ENCODE measurements at places on chromosomes 1 and 21.

DNA sequence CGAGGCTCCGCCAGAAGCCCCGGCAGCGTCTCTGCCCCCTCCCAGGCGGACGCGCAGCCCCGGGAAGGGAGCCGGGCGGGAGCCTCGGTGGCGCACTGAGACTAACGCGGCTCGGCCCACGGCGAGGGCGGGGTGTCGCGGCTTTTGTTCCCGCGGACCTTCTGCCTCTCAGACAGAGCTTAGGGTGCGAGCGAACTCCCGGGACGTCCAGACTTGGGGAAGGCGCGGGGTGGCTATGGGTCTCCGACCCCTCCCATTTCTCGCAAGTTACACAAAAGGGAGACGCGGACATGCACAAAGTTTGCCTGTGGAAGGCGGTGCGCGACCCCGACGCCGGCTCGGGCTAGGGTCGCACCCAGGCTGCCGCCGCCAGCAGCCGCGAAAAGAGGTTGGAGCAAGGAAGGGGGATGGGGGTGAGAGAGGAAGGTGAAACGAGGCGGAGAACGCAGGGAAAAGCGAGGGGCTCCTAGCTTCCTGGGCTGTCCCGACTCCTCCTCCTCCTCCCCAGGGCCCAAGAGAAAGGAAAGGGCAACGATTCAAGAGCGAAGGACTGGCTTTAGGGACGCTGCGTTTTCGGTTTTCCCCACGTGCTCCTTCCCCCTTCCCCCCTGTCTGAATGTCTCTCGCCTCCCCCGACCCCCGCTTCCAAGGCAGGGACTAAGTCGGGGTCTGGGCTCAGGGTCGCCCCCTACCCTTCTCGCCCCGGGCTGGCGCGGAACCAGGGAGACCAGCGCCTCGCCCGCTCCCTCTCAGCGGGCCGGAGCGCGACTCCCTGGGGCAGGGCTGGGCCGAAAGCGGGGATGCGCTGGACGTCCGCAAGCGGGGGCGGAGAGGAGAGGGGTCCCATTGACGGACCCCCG lies 729 bp downstream of the APP start:
- DNase-seq: no peak

- no peak for DNase-seq
Observed at GRCh38 chr1:172360511-172360910, 60.0 kb upstream of the C1orf105 start.

GRCh38 chr1:230494514-230494913 lies 68.4 kb upstream of the PGBD5 start:
- no peak for DNase-seq

- DNase-seq: no peak
Observed at GRCh38 chr1:209107535-209107934, 476.0 kb upstream of the CAMK1G start.

GRCh38 chr21:38712664-38713063 lies 93.1 kb upstream of the ETS2 start:
- DNase-seq: no peak

DNA sequence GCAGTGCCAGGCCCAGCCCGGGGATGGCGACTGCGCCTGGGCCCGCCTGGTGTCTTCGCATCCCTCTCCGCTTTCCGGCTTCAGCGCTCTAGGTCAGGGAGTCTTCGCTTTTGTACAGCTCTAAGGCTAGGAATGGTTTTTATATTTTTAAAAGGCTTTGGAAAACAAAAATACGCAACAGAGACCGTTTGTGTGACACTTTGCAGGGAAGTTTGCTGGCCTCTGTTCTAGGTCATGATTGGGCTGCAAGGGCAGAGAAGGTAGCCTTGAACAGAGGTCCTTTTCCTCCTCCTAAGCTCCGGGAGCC lies 719 bp downstream of the SOD1 start:
- DNase-seq: no peak

DNA sequence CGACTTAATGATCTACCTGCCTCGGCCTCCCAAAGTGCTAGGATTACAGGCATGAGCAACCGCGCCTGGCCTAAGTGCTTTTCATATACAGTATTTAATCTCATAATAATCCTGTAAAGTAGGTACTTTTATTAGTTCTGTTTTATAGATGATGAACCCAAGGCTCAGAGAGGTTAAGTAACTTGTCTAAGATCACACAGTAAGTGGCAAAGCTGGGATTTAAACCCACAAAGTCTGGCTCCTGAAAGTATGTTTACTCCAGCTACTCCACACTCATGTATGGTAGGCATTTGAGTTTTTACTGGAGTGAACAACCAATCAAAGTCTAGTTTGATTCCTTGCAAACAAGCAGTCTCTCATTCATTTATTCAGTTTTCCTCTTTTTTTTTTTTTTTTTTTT lies 2.3 kb downstream of the DFFA start:
- no peak for DNase-seq

- DNase-seq: no peak
Observed at GRCh38 chr1:170661646-170662411, 2.1 kb upstream of the PRRX1 start.

GRCh38 chr1:153478692-153479618 lies 18.5 kb upstream of the S100A7 start:
- DNase-seq: no peak

- no peak for DNase-seq
Observed at GRCh38 chr21:27130154-27130553, 163.3 kb upstream of the ADAMTS5 start.

- DNase-seq: no peak
Observed at GRCh38 chr21:38853421-38853919, 47.7 kb downstream of the ETS2 start.

DNA sequence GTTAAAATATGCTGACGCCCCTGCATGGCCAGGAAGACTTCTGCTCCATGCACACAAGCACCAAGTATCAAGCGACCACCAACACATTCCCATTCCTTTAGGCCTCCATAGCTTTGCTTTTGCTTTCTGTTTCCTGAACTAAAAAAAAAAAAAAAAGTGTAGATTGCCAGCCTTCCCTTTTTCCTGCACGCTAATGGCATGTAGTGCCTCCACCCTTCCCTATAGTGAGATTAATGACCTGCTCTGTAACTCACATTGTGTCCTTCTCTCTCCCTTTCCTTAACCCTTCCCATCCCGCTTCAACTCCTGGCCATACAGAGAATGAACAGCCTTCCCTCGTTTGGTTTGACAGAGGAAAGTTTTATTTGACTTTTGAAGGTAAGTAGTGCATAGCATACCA lies 57.1 kb upstream of the DYNLT5 start:
- no peak for DNase-seq

- DNase-seq: no peak
Observed at GRCh38 chr1:90127288-90127953, 132.5 kb downstream of the ZNF326 start.

- DNase-seq: no peak
Observed at GRCh38 chr1:15303935-15304334, 56.9 kb downstream of the FHAD1 start.

- DNase-seq: no peak
Observed at GRCh38 chr1:11878081-11878890, 19.5 kb upstream of the NPPB start.

DNA sequence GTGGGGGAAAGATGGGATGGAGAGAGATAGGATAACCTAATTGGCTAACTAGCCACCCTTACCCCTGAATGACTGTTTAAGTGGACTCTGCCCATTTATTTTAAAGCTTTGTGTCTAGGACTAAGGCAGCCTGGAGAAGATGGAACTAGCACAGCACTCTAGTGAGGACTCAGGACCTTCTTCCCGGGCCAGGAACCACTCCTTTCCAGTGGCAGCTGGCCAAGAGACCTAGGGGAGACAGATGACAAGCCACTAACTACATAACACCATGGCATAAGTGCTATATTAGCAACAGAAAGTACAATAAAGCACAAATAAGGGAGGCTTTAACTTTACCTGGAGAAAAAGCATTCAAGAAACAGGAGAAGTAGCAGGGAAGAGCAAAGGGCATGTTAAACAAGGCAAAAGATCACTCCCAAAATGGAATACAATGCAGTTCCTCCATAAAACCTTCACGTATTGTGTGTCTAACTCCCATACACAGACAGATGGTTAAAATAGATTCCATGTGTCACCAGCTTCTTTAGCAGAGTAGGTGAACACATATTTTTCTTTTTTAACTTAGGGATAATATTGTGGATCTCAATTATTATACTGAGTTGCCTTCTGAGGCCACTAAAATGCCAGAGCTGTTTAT lies 20.6 kb downstream of the CLCA1 start:
- no peak for DNase-seq

GRCh38 chr1:42786097-42786496 lies 1.3 kb downstream of the TMEM269 start:
- no peak for DNase-seq

DNA sequence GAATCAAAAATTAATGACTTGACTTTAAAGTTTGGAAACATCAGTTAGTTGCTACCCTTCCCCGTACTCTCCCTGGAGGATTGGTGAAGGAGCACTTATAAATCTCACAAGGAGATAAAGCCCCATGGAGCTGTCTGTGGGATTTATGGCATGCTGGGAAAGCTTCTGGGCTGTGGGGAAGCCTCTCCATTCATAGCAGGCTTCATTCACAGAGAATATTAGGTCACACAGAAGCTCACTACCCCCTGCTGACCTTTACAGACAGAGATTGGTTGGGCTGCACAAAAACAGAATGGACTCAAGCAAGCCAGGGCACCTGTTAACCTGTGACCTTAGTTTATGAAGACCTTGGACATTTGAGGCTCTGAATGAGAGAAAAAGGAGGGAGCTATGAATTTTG lies 32.1 kb downstream of the RGL1 start:
- DNase-seq: no peak

DNA sequence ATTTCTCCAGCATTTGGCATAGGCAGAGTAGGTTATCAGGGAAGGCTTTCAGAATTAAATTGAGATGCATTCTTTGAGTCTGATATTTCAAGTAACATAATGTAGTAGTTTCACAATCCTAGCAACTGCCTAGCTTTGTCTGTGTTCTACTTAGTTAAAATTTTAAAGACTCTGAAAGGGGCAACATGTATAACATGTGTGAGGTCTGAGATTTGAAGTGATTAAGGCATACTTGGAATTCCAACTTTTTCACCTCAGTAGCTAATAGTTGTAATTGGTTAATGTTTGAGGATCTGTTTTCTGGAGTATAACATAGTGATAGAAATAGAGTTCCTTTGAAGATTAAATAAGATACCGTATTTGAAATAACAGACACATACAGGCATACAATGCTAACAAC lies 335.2 kb upstream of the BEND5 start:
- DNase-seq: no peak

DNA sequence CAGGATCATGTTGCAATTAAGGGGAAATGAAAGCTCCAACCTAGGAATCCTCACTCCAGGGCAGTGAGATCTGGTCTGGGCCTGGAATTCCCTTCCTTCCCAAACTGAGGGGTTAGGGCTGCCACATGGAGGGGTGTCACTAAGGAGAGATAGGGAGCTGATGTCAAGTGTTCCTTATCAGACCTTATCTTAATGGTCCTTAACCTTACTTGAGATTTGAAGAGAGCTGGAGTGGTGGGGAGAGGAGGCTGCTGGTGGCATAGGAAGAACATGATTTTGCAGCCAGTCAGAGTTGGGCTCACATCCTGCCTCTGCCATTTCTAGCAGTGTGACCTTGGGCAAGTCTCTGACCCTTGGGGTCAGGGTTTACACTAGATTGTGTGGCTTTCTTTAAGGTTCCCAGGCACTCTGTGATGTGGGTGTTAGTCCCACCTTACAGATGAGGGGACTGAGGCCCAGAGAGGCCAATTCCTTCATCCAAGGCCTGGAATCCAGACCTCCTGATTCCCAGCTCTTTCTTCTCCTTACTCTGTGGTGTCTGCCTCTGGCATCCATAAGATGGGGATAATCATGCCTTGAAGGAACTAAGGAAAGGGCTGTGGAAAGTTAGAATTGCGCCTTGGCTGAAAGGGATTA lies 56.3 kb upstream of the SYNC start:
- no peak for DNase-seq

DNA sequence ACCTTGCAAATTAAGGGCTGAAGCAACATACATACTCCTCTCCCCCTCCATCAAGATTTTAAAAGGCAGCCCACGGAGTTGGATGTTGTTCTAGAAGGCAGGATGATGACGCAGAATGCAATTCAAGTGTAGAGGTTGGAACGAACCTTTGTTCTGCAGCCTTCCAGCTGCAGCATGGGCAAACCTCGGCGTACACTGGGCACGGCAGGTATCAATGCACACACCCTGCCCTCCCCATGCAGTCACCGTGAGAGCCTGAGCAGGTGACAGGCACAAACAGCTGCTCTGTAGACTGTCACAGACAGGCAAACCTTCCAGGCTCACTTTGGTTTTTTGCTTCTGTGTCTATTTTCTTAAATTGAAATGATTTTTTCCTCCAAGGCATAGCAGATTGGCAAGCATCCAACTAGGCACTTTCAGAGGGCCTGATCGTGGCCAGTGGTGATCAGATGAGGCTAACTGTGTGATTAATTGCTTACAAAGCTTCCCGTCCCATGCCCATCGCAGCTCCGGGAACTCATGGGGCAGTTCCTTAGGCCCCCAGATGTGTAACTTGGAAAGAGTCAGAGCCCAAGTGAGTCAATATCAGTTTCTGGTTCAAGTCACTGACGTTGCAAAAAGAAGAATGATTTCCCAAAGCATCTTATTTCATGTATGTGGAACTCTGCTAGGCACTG lies 82.3 kb downstream of the ITPKB start:
- no peak for DNase-seq

DNA sequence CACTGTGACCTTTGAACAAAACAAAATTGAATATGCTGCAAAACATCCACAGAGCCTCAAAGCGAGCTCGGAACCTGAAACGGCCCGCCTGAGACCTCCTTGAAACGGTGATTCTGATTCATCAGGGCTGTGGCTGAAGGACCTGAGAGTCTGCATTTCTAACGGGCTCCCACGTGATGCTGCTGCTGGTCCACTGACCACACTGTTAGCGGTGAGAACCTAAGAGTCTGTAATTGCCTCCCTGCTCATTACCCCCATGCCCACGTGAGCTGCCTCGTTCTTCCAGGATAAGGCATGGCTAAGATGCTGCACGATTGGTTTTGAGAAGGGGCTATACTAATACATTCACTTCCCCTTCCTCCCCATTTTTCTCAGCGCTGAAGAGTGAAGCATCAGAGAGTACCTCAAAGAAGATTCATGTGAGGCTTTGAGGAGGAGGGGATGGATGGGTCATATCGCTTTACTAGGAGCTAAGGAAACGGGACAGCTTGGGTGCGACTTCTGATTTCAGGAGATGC lies 9.7 kb downstream of the TLR5 start:
- DNase-seq: no peak

GRCh38 chr1:83671586-83671985 lies 327.3 kb downstream of the TTLL7 start:
- no peak for DNase-seq

Measured in stimulated activated CD4-positive, alpha-beta T cell treated with anti-CD3 and anti-CD28 coated beads, Interleukin-15, amount 100 ng/mL, for 48 hours (primary cell).